ENCODE measurements at places on chromosomes 5 and 9. TPM values are rescaled to one million over a fixed set of nuclear protein-coding genes. Genes with fewer than 3 reads are reported as not detected.

OGN gene
- total RNA-seq: 0.22 TPM

LCN9 gene
- not detected for total RNA-seq

NR4A3 gene
- 6.7 TPM for total RNA-seq

GFI1B gene
- 3.0 TPM for total RNA-seq

ISCA1 gene
- 23.2 TPM for total RNA-seq

GABRP gene
- total RNA-seq: not detected

IL3 gene
- total RNA-seq: not detected

PCDHB13 gene
- total RNA-seq: 1.4 TPM

EIF4E1B gene
- not detected for total RNA-seq

PLPP7 gene
- total RNA-seq: 3.1 TPM

SHISAL2B gene
- total RNA-seq: not detected

FGFR4 gene
- 34.3 TPM for total RNA-seq

ZNF879 gene
- total RNA-seq: 6.3 TPM

FBXL7 gene
- 8.3 TPM for total RNA-seq

ZNF354B gene
- total RNA-seq: 12.6 TPM

PRSS3 gene
- not detected for total RNA-seq

STC2 gene
- 16.9 TPM for total RNA-seq

BTNL8 gene
- total RNA-seq: 7.9 TPM

DMRT3 gene
- not detected for total RNA-seq

PDE8B gene
- 1.2 TPM for total RNA-seq

AQP7 gene
- 3.2 TPM for total RNA-seq

IFNA14 gene
- not detected for total RNA-seq

LSM11 gene
- total RNA-seq: 3.8 TPM

OLFML2A gene
- total RNA-seq: 184 TPM

OLFM1 gene
- total RNA-seq: 45.5 TPM

DIRAS2 gene
- 0.19 TPM for total RNA-seq

MYO10 gene
- total RNA-seq: 28.4 TPM

OSMR gene
- 74.6 TPM for total RNA-seq

ANKRD31 gene
- total RNA-seq: 0.20 TPM

IL4 gene
- not detected for total RNA-seq

UNC13B gene
- total RNA-seq: 14.9 TPM

FBP2 gene
- total RNA-seq: not detected

SLIT3 gene
- 32.4 TPM for total RNA-seq
